IPS-NIHi11 (cell line): ENCODE measurements at places on chromosomes 13 and 19.
A peak's percentile ranks its signal among the peaks of the same experiment; 100 is the strongest.

DNA sequence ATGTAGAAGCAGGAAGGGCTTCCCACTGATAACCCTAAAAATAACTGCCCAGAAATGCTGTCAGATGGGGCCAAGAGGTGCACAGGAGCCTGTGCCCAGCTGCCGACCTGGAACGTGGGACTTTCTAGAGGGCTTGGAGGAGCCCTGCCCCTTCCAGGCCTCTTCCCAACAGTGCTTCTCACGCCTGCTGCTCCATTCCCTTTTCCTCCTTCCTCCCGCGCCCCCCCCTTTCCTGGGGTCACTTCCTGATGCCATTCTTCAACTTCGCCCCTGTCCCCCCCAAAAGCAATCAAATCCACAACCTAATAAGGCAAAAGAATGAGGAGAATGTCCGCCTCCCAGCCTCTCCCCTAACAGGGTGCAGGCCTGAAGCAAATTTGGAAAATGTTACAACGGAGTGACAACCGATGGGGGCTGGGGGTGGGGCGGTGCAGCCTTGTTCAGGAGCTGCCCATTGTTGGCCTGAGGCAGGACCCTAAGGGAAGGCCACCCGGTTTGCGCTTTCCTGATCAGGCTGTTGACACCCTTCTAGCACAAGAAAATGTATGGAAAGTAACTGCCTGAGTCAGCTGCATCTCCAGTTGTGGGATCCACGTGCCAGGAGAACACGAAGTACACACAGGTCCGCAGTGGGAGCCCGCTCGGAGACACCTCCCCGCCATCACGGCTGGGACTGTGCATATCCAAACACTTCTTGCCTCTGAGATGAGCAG is 18.7 kb downstream of the ACTN4 start:
- peak; percentile 74 for DNase-seq

- DNase-seq, result no peak
Observed at GRCh38 chr19:4795400-4795799, 3.9 kb downstream of the FEM1A start.

DNA sequence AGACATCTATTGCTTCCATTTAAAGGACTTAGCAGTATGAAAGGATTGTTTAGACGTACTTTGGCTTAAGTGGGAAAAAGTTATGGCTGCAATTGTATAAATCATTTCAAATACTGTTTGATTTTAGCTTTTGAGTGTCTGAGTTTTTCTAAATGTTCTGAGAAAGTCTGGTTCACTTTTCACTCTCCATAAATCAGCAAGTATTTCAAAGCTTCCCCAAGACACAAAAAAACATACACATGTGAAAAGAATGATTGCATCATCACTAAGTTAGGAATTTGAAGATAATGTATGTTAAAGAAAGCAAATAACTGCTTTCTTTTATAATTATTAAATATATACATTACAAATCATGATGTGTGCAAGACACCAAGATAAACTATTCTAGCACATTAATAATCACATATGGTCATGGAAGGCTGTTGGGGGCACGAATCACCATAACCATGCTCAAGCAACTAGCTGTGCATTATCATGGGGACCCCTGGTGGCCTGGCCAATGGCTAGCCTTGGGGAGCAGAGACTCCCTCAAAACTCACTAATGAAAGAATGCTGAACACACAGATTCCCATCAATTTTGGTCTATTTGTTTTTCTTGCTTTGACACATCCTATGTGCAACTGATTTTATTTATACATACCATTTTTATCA is 111.1 kb downstream of the MIPEP start:
- no peak for DNase-seq

DNA sequence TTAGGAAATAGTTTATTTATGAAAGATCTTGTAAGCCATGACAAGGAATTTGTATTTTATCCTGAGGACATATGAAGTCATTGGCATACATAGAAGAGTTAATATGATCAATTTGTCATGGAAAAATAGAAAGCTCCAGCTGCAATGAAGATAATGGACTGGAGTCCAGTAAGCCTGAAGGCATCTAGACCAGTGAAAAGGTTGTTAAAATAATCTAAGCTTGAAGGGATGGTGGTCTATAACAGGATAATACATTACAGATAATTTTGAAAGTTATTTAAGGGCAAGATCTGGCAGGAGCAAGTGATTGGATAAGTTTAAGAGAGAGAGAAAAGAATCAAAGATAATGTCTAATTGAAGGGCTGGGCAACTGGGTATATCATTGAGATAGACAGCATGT is 224.2 kb downstream of the GPC6 start:
- DNase-seq, result no peak

DNA sequence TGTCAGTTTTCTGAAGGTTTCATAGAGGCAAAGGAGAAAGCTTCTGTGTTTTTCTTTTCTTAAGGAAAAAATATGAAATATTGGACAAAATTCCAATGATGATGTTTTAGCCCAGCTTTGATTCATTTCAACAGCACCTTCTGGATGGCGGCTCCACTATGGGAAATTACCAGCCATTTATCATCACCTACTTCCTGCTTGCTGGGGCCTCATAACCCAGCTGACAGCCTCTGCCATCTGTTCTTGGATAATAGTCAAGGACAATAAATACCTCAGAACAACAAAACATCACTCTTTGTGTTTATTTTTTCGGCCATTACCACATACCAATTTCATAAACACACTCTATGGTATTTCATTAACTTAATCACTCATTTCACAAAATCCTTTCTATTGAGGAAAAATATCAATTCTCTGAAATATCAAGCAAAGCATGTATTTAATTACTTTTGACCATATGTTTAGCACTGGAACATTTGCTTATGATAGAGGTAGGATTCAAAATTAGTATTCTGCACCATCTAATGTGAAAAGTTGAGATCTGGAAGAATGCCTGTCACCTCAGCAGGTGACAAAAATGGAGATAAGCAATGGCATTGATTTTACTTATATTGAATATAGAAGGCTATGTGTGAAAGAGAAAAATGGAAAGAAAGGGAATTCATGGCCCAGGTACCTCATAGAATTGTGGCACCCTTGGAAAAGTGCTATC is 629.7 kb downstream of the LIG4 start:
- no peak for DNase-seq
